ENCODE measurements at places on chromosomes 5 and 9. TPM values are rescaled to one million over a fixed set of nuclear protein-coding genes. Genes with fewer than 3 reads are reported as not detected.

Gene IL4
- not detected for total RNA-seq

Gene PTPN3
- total RNA-seq: 2.1 TPM

Gene DBH
- not detected for total RNA-seq

Gene LHX6
- total RNA-seq: 23.6 TPM

Gene PIP5KL1
- total RNA-seq: 1.3 TPM

Gene CACFD1
- 13.4 TPM for total RNA-seq

Gene TSSK1B
- total RNA-seq: not detected

Gene STPG3
- not detected for total RNA-seq

Gene CER1
- total RNA-seq: not detected

Gene CAMK2A
- 0.29 TPM for total RNA-seq

Gene MSMP
- not detected for total RNA-seq

Gene CD74
- 566 TPM for total RNA-seq

Gene TMEM215
- not detected for total RNA-seq

Gene MSX2
- 1.1 TPM for total RNA-seq

Gene PCDHB14
- 8.7 TPM for total RNA-seq

Gene TAF11L10
- total RNA-seq: not detected

Gene C5orf34
- 2.3 TPM for total RNA-seq

Gene EQTN
- total RNA-seq: not detected

Gene GAS1
- total RNA-seq: 204 TPM

Gene FAM151B
- 3.2 TPM for total RNA-seq

Gene CCDC192
- total RNA-seq: not detected

Gene SPINK5
- total RNA-seq: 0.14 TPM

Gene HMCN2
- total RNA-seq: 98.8 TPM

Gene MARVELD2
- 0.56 TPM for total RNA-seq

Gene RNF183
- total RNA-seq: not detected

Gene SPRY4
- 12.5 TPM for total RNA-seq

Gene SPATA6L
- total RNA-seq: 3.7 TPM

Gene PFN3
- not detected for total RNA-seq

Gene PCDHGA3
- total RNA-seq: 2.0 TPM

Gene ZNF462
- total RNA-seq: 25.7 TPM

Gene LRRC19
- total RNA-seq: not detected

Gene C9orf50
- not detected for total RNA-seq

Gene ADAMTSL1
- 9.9 TPM for total RNA-seq

Gene DNAJC25
- 8.1 TPM for total RNA-seq

Gene HARS2
- total RNA-seq: 19.2 TPM

Gene PCDHGA5
- total RNA-seq: 5.2 TPM

Gene KCNIP1
- 0.79 TPM for total RNA-seq

Gene ZNF608
- 11.4 TPM for total RNA-seq

Gene SMARCA2
- total RNA-seq: 174 TPM

Gene OLFML2A
- total RNA-seq: 9.1 TPM

Gene C9orf153
- total RNA-seq: 0.28 TPM

Gene FOXD4L6
- total RNA-seq: not detected

Gene PDE8B
- total RNA-seq: 15.1 TPM

Gene KIAA0825
- 4.7 TPM for total RNA-seq

Gene GFI1B
- total RNA-seq: not detected

Gene GABRG2
- total RNA-seq: not detected

Gene GRM6
- total RNA-seq: not detected

Gene PCDHGB1
- total RNA-seq: 2.6 TPM

Gene FRRS1L
- total RNA-seq: 0.97 TPM
